Spleen (tissue), 13 donors: ENCODE measurements at places on chromosomes 2 and 18.

DNA sequence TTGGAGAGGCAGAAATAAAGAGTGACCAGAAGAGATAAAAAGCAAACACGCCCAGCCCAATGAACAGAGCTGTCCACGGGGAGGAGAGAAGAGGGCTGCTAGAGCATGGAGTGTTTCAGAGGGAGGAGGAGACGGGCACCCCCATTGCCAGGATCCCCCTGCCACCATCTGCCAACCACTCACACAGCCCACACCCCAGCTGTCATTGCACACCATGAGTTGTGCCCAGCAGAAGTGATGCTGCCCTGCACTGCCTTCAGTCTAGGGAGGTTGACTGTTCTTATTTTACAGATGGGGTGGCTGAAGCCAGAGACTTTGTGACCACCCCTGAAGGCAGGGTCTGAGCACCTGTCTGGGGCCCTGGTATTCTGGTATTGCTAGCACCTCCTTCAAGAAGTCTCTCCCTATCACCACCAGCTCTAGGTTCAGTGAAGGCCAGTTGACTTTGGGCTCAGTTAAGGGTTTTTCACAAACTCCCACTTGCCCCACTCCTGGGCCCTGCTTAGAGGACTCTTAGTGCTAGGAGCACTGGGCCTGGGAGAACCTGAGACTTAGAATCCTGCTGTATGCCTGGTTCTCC is 2.4 kb downstream of the FABP1 start:
- H3K4me3 ChIP-seq = no peak overlapping the region
- H3K27me3 ChIP-seq = peaks cover 8% of the 10 kb centered on the region
- DNase-seq = no peak
- H3K4me1 ChIP-seq = no peaks in the 10 kb centered on the region
- H3K36me3 ChIP-seq = no peaks in the 10 kb centered on the region

GRCh38 chr2:9813312-9814128 is 29.8 kb upstream of the TAF1B start:
- no peak overlapping the region for H3K27ac ChIP-seq
- H3K4me1 ChIP-seq = peaks cover 17% of the 10 kb centered on the region
- no peak overlapping the region for H3K4me3 ChIP-seq
- no peaks in the 10 kb centered on the region for H3K36me3 ChIP-seq
- DNase-seq = peak; percentile 89
- H3K27me3 ChIP-seq = peaks cover 5% of the 10 kb centered on the region

DNA sequence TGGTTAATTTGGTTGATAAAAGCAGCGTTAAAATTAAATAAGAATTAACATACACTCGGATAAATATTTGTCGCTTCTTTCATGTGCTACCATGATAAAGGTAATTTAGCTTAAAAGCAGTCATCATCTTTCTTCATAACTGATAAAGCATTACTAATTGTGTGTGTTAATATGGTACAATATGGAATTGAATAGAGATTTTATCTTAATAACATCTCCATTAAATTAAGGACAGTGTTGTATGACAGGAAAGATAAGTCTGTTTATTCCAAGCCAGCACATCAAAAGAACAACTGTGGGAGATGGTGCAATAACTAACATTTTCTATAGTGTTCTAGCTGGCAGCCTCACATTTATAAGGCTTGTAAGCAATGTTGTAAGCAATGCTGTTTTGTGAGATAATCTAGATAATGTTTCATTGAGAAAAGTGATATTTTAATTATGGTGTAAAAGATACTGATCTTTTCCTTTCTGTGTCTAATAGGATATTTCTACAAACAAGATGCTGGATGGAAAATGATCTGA is 64.4 kb upstream of the AFF3 start:
- DNase-seq = no peak
- H3K27ac ChIP-seq = no peak overlapping the region
- H3K27me3 ChIP-seq = no peaks in the 10 kb centered on the region
- no peaks in the 10 kb centered on the region for H3K4me1 ChIP-seq
- no peaks in the 10 kb centered on the region for H3K36me3 ChIP-seq

- H3K27me3 ChIP-seq = no peaks in the 10 kb centered on the region
- no peak for DNase-seq
- no peak overlapping the region for H3K27ac ChIP-seq
- H3K4me1 ChIP-seq = peaks cover 30% of the 10 kb centered on the region
- no peaks in the 10 kb centered on the region for H3K36me3 ChIP-seq
- no peak overlapping the region for H3K4me3 ChIP-seq
Measured at GRCh38 chr2:47225061-47225783, 70.1 kb upstream of the STPG4 start.

- H3K27ac ChIP-seq = no peak overlapping the region
- H3K4me3 ChIP-seq = no peak overlapping the region
- H3K27me3 ChIP-seq = no peaks in the 10 kb centered on the region
- no peak for DNase-seq
Measured at GRCh38 chr18:63152791-63153190, 166.8 kb downstream of the BCL2 start.

DNA sequence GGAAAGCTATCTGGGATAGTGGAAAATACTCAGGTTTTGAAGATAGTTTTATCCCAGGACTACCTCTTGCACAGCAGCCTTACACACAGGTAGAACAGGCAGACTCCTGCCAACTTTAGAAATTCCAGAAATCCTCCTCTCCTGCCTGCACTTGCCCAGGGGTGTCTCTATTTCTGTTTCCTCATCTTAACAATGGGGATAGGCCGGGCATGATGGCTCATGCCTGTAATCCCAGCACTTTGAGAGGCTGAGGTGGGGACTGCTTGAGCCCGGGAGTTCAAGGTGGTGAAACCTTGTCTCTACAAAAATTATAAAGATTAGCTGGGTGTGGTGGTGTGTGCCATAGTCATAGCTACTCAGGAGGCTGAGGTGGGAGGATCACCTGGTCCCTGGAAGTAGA is 117.0 kb upstream of the ARL5A start:
- H3K4me1 ChIP-seq = peaks cover 12% of the 10 kb centered on the region
- H3K27ac ChIP-seq = no peak overlapping the region
- H3K36me3 ChIP-seq = no peaks in the 10 kb centered on the region
- no peaks in the 10 kb centered on the region for H3K27me3 ChIP-seq
- no peak for DNase-seq

DNA sequence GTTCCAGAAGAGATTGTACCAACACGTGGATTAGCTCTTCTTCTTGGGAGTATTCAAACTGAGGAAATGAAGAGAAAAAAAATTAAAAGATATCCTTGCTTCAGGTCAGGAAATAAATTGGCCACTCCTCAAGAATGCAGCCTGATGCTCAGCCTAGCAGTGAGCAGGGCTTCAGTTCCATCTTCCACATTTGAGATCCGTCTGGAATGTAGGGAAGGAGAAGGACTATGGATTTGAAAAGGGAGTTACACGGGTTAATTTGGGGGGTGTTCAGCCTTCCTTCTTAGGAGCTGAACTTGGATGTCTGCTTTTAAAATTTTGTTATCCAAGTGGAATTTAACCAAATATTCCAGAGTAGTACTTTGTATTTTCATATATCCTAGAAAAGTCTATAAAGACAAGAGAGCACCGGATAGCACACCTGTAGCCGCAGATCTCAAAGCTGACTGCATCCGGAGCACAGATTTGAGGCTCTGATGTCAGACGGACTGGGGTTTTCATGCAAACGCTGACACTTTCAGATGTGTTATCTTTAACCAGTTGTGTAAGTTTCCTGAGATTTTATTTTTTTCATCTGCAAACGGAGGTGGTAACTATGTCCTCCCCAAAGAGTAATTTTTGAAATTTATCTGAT is 99.3 kb downstream of the COPS8 start:
- H3K4me1 ChIP-seq = no peaks in the 10 kb centered on the region
- H3K4me3 ChIP-seq = no peak overlapping the region
- no peaks in the 10 kb centered on the region for H3K36me3 ChIP-seq
- H3K27me3 ChIP-seq = peaks cover 19% of the 10 kb centered on the region
- no peak for DNase-seq

- H3K36me3 ChIP-seq = no peaks in the 10 kb centered on the region
- no peak overlapping the region for H3K4me3 ChIP-seq
- no peak overlapping the region for H3K27ac ChIP-seq
- no peaks in the 10 kb centered on the region for H3K27me3 ChIP-seq
Measured at GRCh38 chr2:125296742-125297141, 1271.7 kb downstream of the CNTNAP5 start.
